ENCODE measurements at places on chromosomes 7 and 10.

GRCh38 chr10:60281331-60281730 is 108.3 kb downstream of the ANK3 start:
- DNase-seq: no peak

- DNase-seq: no peak
These were observed 5.2 kb upstream of the FAM180A start for GRCh38 chr7:135753616-135754413.

- DNase-seq: no peak
These were observed 15.2 kb downstream of the PIP start for GRCh38 chr7:143147070-143147469.

DNA sequence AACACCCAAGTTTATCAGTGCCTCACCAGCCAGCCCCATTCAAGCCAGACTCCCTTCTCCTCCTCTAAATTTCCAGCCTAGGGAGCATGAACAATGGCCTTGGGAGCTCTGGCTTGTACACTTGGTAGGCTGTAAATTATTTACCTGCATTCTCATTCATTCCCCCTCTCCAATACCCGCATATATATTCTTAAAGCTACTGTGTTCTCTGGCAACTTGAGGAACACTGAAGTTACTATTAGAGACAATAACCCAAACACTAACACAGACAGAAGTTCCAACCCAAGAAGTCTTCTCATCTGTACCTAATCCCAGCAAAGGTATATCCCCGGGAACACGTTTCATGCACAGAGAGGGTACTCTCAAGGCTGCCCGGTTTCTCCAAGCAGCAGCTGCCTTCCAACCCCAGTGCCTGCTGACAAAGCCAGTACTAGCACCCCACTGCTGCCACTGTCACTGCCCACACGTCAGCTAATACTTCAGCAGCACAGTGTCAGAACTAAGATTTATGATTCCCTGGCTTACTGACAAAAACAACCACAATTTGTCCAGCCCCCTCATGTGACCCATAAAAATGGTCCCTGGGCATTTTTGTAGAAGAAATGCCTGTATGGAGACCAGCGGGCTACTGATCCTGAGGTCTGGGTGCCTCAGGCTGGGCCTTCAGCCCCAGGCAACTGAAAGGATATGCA is 3.1 kb downstream of the WDR91 start:
- DNase-seq: no peak

DNA sequence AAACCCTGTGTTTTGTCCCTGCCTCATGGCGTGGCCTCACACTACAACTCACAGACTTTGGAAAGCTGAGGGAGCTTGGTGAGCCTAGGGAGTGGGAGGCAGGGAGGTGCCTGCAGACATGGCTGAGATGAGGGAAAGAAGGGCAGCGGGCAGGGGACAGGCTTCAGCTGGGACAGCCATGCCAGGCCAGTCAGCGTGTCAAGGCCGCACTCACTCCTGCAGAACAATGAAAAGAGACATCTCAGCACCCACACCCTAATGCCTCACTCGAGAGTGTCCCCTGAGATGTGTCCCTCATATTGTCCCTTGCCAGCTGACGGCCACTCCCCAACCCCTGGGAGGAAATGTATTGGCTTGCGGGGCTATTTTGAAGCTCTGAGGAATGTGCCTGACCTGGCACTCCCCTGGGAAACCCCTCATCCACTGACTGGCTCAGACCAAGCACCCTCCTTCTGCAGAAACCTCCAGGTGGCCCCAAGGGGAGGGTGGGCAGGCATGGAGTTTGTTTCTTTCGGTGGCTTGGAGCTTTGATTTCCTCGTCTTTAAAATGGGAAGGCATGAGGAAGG is 31.6 kb downstream of the SH3PXD2A start:
- DNase-seq: no peak

- DNase-seq: no peak
These were observed 35.5 kb downstream of the RPA3 start for GRCh38 chr7:7682861-7683260.

- no peak for DNase-seq
These were observed 10.5 kb upstream of the ADAMTS14 start for GRCh38 chr10:70661623-70662361.

Data from CD4-positive, alpha-beta T cell treated with Interleukin-2 at 100 ng/mL for 4 hours (primary cell).